Calu3 (cell line): ENCODE measurements at places on chromosomes 12 and 14. TPM values are rescaled to one million over a fixed set of nuclear protein-coding genes. Genes with fewer than 3 reads are reported as not detected.
A peak's percentile ranks its signal among the peaks of the same experiment; 100 is the strongest.

- peaks cover 29% of the 10 kb centered on the region for H3K4me1 ChIP-seq
- no peak for DNase-seq
- no peaks in the 10 kb centered on the region for H3K36me3 ChIP-seq
- H3K27ac ChIP-seq = peak overlapping the region; percentile 27
These were observed 26.8 kb upstream of the CKAP4 start for GRCh38 chr12:106274575-106275121.

- H3K36me3 ChIP-seq = no peaks in the 10 kb centered on the region
- no peak overlapping the region for H3K4me3 ChIP-seq
- no peaks in the 10 kb centered on the region for H3K27me3 ChIP-seq
- H3K27ac ChIP-seq = no peak overlapping the region
- no peaks in the 10 kb centered on the region for H3K4me1 ChIP-seq
These were observed 509.1 kb downstream of the VRK1 start for GRCh38 chr14:97306133-97306759.

DNA sequence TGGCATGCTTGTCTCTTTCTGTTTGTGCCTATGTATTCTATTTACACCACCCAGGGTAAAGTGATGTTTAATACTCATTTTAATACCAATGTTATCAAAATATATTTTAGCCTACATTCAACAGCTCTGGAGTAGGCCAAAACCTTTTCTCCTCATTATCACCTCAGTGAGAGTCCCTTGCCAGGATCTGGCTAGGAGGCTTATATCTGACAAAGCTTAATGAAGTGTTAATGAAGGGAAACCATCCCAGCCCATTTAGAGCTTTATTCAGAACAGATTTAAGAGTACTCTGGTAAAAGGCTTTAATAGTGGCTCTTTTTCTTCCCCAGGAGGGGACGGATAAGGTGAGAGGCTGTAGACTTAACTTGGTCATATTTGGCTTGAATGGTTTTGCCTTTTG lies 137.6 kb downstream of the GRIN2B start:
- no peaks in the 10 kb centered on the region for H3K4me1 ChIP-seq
- H3K36me3 ChIP-seq = no peaks in the 10 kb centered on the region
- no peak overlapping the region for H3K27ac ChIP-seq
- no peak for DNase-seq
- H3K27me3 ChIP-seq = peaks cover 40% of the 10 kb centered on the region

DNA sequence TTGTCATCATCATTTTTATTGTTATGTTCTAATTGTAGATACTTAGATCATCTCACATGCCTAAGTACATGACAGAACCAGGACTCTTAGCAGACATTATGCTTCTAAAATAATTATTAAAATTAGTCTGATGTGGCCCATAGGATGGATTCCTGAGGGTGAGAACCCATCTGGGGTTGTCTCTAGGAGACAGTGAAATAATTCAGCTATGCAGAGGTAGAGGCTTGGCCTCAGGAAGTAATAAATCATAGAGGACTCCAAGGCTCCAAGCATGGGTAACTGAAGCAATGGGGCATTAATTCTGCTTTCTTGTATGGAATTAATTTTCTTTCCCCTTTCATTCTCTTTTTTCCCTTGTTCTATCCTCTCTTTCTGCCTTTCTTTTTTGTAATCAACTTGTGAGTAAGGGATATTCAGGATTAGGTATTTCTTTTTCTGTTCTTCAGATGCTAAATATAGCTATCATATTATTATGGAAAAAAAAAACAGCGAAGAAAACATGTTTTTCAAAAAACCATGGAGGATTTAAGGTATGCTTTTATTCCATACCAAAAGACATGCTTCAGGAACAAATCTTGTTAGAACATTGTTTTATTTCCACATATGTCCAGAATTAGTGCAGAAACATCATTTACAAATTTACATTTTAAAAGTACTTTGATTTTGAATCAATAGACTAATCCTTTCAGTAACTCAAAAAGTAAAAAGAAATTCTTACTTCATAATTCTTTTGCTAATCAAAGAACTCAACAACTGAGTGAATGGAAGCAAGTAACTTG lies 263.2 kb downstream of the TRHDE start:
- peaks cover 5% of the 10 kb centered on the region for H3K4me1 ChIP-seq
- H3K36me3 ChIP-seq = no peaks in the 10 kb centered on the region
- no peak overlapping the region for H3K27ac ChIP-seq

The CLEC4A gene
- total RNA-seq = 0.47 TPM in 1 of 2 replicates, not detected in the other

DNA sequence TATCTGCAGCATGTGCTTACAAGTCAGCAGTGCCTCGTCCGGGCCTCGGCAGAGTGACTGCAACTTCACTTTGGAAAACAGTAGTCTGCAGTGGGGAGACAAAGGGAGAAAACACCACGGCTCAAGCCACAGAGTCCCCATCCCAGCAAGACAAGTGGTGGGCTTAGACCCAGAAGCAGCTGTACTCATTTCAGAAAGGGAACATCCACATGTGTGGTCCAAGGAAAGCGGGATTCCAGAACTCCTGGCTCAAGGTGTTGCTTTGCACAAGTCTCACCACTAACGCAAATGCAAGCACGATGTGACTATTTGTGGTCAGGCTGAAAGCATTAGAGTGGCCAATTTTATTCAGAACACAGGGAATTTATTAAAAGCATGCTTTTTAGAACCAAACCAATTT lies 198.3 kb downstream of the TTC7B start:
- no peak for DNase-seq
- H3K4me3 ChIP-seq = no peak overlapping the region
- H3K27ac ChIP-seq = no peak overlapping the region
- no peaks in the 10 kb centered on the region for H3K27me3 ChIP-seq
- no peaks in the 10 kb centered on the region for H3K36me3 ChIP-seq

DNA sequence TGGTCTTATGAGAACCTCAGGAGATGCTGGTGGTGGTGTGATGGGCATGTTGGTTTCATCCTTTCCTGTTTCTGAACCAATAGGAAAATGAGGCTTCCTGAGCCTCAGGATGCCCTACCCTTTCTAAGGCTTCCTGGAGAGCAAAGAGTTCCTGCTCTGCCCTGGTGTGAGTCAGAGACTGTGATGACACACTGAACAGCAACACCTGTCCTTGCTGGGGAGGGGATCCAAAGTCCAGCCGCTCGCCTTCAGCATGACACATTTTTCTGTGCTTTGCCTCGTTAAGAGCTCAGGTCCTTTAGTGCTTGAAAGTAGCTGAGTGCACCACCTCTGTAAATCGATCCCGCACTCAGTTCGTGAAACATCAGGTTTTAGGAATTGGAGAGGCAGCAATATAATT lies 116.0 kb downstream of the CACNA1C start:
- peaks cover 6% of the 10 kb centered on the region for H3K4me1 ChIP-seq
- H3K36me3 ChIP-seq = peaks cover 5% of the 10 kb centered on the region
- no peak overlapping the region for H3K27ac ChIP-seq
- peaks cover 59% of the 10 kb centered on the region for H3K27me3 ChIP-seq

The CCDC197 gene
- not detected in 2 replicates for total RNA-seq

The IGF1 gene
- total RNA-seq = not detected in 2 replicates

GRCh38 chr14:71362920-71363584 lies 455.8 kb downstream of the PCNX1 start:
- no peak overlapping the region for H3K27ac ChIP-seq
- DNase-seq = no peak
- H3K27me3 ChIP-seq = no peaks in the 10 kb centered on the region
- no peaks in the 10 kb centered on the region for H3K36me3 ChIP-seq
- no peaks in the 10 kb centered on the region for H3K4me1 ChIP-seq
- no peak overlapping the region for H3K4me3 ChIP-seq

DNA sequence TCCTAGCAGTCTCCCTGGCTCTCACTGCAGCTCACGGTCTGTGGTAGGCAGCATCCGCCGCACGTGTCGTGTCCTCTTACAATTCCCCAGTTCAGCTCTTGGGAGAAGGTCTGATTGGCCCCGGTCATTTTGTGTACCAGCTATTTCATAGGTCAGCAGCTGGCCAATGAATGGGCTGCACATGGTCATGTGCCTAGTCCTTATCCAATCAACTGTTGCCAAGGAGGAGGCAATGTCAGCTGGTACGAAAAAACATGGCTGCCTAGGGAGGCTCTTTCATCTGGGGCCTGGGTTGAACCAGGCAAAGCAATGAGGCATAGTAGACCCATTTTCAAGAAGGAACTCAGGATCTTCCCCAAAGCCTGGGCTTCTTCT lies 46.1 kb downstream of the RNFT2 start:
- H3K27ac ChIP-seq = no peak overlapping the region
- no peak overlapping the region for H3K4me3 ChIP-seq
- no peaks in the 10 kb centered on the region for H3K4me1 ChIP-seq

The TMEM132C gene
- not detected in 2 replicates for total RNA-seq

The RPGRIP1 gene
- total RNA-seq = not detected in 2 replicates

GRCh38 chr14:86955771-86956354 lies 1037.1 kb downstream of the GALC start:
- no peaks in the 10 kb centered on the region for H3K4me1 ChIP-seq
- no peaks in the 10 kb centered on the region for H3K27me3 ChIP-seq
- no peaks in the 10 kb centered on the region for H3K36me3 ChIP-seq
- no peak for DNase-seq
- H3K27ac ChIP-seq = no peak overlapping the region
- H3K4me3 ChIP-seq = no peak overlapping the region

GRCh38 chr12:124150168-124150567 lies 144.7 kb upstream of the RFLNA start:
- H3K27me3 ChIP-seq = peaks cover 61% of the 10 kb centered on the region
- no peak overlapping the region for H3K27ac ChIP-seq
- H3K4me1 ChIP-seq = no peaks in the 10 kb centered on the region

The TAS2R31 gene
- total RNA-seq = 3.6 and 4.1 TPM in 2 replicates

The GXYLT1 gene
- 9.7 and 10.4 TPM in 2 replicates for total RNA-seq

DNA sequence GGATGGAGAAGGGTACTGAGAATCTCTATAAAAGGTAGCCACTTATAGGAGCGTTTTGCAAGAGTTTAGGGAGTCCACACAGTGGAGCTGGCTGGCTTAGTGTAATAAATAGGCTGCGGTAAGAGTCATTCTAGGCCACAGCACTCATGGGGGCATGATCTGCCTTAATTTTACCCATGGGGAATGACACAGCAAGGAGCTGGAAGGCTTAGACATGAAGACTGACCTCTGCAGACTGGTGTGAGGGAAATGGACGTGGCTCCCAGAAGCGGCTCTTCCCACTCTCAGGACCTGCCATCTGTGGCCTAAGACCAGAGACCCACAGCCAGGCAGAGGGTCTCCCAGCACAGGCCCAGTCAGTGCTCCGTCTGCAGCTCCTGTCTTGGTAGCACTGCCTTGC lies 173.3 kb downstream of the PPM1H start:
- H3K27me3 ChIP-seq = no peaks in the 10 kb centered on the region
- H3K4me3 ChIP-seq = no peak overlapping the region
- no peak for DNase-seq

DNA sequence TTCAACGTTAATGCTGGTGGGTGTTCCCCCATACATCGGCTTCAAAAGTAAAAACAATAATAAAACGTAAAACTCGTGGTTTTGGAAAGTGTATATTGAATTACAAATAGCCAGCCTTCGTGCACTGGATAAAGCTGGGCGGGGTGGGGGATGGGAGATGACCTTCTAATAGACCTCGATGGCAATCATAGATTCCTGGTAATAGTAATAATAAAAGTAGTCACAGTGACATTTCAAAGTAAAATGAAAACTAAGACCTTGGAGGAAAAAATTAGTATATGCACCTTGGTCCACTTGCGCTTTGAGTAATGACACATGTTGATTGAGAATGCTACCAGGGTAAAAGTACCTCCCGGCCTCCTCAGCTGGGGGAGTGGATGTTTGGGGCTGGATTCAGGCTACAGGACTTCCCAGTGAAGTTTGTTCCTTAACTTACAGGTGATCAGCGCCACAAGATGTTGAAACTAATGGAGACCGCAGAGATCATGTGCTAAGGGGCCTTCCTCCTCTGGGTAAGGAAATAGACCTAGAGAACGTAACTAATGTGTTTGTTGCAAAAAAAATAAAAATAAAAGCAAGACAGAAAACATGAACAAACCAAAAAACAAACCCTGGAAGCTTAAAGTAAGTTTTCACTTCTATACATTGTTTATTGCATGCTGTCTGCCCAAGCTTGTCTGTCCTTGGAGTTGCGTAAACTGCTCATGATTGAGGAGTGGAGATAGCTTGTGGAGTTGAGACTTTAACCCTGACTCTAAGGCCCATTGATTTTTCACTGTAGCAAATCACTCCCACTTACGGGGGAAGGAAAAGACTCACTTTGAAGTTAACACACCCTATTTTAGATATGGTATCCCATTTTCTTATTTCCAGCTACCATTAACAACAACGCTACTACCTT lies 907 bp upstream of the LRIG3 start:
- DNase-seq = peak; percentile 53
- peaks cover 42% of the 10 kb centered on the region for H3K4me1 ChIP-seq
- no peaks in the 10 kb centered on the region for H3K27me3 ChIP-seq
- H3K27ac ChIP-seq = peak overlapping the region; percentile 99
- peaks cover 84% of the 10 kb centered on the region for H3K36me3 ChIP-seq

The AICDA gene
- total RNA-seq = not detected in 2 replicates

GRCh38 chr12:92561543-92561899 lies 141.3 kb upstream of the PLEKHG7 start:
- no peak overlapping the region for H3K4me3 ChIP-seq
- no peaks in the 10 kb centered on the region for H3K27me3 ChIP-seq
- peaks cover 72% of the 10 kb centered on the region for H3K4me1 ChIP-seq
- no peaks in the 10 kb centered on the region for H3K36me3 ChIP-seq
- no peak for DNase-seq

The PLCZ1 gene
- not detected in 2 replicates for total RNA-seq

- H3K36me3 ChIP-seq = no peaks in the 10 kb centered on the region
- H3K27me3 ChIP-seq = no peaks in the 10 kb centered on the region
- no peak overlapping the region for H3K4me3 ChIP-seq
- H3K4me1 ChIP-seq = peaks cover 8% of the 10 kb centered on the region
These were observed 246.9 kb downstream of the DPF3 start for GRCh38 chr14:72646861-72647528.

GRCh38 chr14:66140213-66140918 lies 345.8 kb upstream of the CCDC196 start:
- H3K36me3 ChIP-seq = no peaks in the 10 kb centered on the region
- H3K27ac ChIP-seq = no peak overlapping the region
- H3K4me1 ChIP-seq = no peaks in the 10 kb centered on the region
- no peak overlapping the region for H3K4me3 ChIP-seq

The KRT78 gene
- total RNA-seq = 0.59 and 0.69 TPM in 2 replicates

DNA sequence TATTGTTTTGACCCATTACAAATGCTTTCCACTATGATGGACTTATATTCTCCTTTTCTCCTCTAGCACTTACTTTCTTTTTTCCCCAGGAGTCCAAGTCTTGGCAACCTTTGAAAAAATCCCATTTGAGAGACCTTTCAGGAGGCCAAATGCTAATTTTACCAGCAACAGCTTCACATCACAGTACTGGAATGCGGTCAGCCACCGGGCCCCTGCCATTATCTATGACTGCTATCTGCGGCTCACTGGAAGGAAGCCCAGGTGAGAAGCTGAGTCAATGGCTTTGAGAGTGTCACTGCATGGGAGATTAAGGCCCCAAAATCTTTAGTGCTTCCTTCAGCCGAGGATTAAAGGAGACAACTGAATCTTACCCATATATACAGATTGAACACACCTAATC lies 64.2 kb downstream of the ERGIC2 start:
- H3K27ac ChIP-seq = no peak overlapping the region
- peaks cover 22% of the 10 kb centered on the region for H3K4me1 ChIP-seq
- peaks cover 6% of the 10 kb centered on the region for H3K36me3 ChIP-seq
- no peak for DNase-seq
